ENCODE measurements at places on chromosomes 5 and 9.
A peak's percentile ranks its signal among the peaks of the same experiment; 100 is the strongest.

GRCh38 chr5:149799119-149799623 is 69.1 kb downstream of the PPARGC1B start:
- H3K27me3 ChIP-seq = no peaks in the 10 kb centered on the region
- no peak overlapping the region for H3K27ac ChIP-seq
- no peaks in the 10 kb centered on the region for H3K4me1 ChIP-seq
- no peak for DNase-seq

DNA sequence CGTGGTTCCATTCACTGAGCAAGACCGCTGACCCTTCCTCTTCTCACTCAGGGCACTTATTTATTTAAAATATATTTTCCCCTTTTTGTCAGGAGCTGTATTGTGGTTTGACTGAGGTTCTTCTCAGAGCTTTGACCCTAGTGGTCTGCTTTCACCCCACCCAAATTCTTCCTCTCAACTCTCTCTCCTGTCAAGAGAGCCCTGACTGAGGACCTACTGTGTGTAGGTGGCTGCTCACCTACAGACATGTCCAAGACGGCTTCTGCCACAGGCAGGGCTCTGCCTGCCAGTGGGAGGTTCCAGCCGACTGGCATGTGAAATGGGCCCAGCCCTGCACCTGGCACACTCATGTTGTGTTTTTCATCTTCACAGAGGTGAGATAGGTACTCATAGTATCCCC is 5.2 kb downstream of the DCANP1 start:
- no peak overlapping the region for H3K4me3 ChIP-seq
- H3K4me1 ChIP-seq = peaks cover 3% of the 10 kb centered on the region
- DNase-seq = no peak
- no peaks in the 10 kb centered on the region for H3K36me3 ChIP-seq

GRCh38 chr9:19050637-19051591 is 1.7 kb downstream of the RRAGA start:
- DNase-seq = no peak
- H3K4me3 ChIP-seq = peak overlapping the region; percentile 93
- no peaks in the 10 kb centered on the region for H3K27me3 ChIP-seq
- peaks cover 20% of the 10 kb centered on the region for H3K36me3 ChIP-seq

DNA sequence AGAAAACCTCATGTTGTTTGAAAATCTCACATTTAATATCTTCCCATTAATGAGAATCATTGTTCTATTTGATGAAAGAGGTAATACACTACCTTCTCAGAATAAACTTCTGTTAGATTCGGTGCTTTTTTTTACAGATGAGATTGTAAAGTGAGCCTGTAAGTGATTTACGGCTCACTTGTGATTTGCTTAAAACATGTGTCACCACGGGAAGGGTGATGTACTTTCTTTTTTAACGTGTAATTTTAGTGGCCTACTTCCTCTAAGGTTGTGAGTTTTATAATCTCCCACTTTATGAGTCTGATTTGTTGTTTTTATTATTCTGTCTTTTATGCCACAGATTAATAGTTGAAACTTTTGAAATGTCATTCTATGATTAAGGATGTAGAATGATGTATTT is 15.9 kb downstream of the ANXA1 start:
- H3K27me3 ChIP-seq = no peaks in the 10 kb centered on the region
- H3K4me1 ChIP-seq = peaks cover 29% of the 10 kb centered on the region
- H3K4me3 ChIP-seq = peak overlapping the region; percentile 17
- no peak for DNase-seq

- no peak overlapping the region for H3K4me3 ChIP-seq
- H3K4me1 ChIP-seq = no peaks in the 10 kb centered on the region
- H3K27me3 ChIP-seq = no peaks in the 10 kb centered on the region
- H3K27ac ChIP-seq = no peak overlapping the region
- DNase-seq = no peak
Observed at GRCh38 chr5:82396871-82397514, 118.8 kb upstream of the RPS23 start.

DNA sequence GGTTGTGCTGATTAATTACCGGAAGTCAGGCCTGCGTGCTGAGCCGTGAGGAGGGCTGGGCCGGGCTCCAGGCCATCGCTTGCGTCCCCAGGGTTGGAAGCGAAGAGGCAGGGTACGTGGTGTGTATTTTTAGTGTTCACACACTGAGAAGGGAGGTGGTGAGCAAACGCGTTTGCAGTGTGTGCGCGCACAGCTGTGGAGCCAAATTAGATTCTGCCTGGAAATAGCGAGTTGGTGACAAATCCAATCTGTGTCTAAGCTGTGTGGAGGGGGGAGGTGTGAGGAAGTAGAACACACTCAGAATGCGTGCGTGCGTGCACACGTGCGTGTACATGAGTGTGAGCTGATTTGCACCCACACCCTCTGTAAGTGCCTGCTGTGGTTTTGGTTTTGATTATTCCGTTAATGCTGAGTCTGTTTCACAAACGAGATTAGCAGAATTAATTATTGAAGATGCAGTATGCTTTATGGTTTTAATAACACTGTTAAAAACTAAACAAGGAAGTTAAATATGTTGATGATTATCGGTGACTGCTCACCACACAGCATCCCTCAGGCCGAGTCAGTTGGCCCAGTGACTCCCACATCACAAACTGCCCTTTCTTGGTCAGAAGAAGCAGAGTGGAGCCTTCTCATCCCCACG is 111.8 kb upstream of the FCN2 start:
- peaks cover 5% of the 10 kb centered on the region for H3K36me3 ChIP-seq
- DNase-seq = no peak
- peaks cover 16% of the 10 kb centered on the region for H3K27me3 ChIP-seq
- no peaks in the 10 kb centered on the region for H3K4me1 ChIP-seq
- H3K4me3 ChIP-seq = no peak overlapping the region

GRCh38 chr5:91090995-91091394 is 292.1 kb downstream of the ARRDC3 start:
- no peaks in the 10 kb centered on the region for H3K4me1 ChIP-seq
- no peak overlapping the region for H3K27ac ChIP-seq
- H3K4me3 ChIP-seq = no peak overlapping the region
- no peak for DNase-seq
- no peaks in the 10 kb centered on the region for H3K27me3 ChIP-seq

DNA sequence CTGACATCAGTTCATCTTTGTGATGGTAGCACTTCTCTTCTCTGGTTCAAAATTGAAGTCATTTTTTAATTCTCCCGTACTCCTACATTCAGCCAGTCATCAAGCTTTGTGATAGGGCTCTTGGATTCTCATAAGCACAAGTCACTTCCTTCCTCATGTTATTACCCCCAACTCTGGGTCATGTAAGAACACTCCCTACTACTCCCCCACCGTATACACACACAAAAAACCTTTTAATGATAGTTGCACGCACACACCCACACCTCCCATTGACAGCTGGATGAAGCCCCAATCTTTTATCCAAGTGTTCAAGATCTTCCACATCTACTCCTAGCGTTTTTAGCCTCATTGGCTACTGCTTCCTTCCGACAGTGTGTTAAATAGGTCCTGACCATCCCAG is 16.8 kb downstream of the KDM3B start:
- H3K36me3 ChIP-seq = peaks cover 17% of the 10 kb centered on the region
- DNase-seq = no peak
- no peak overlapping the region for H3K4me3 ChIP-seq
- H3K27me3 ChIP-seq = no peaks in the 10 kb centered on the region
- H3K27ac ChIP-seq = peak overlapping the region; percentile 21

DNA sequence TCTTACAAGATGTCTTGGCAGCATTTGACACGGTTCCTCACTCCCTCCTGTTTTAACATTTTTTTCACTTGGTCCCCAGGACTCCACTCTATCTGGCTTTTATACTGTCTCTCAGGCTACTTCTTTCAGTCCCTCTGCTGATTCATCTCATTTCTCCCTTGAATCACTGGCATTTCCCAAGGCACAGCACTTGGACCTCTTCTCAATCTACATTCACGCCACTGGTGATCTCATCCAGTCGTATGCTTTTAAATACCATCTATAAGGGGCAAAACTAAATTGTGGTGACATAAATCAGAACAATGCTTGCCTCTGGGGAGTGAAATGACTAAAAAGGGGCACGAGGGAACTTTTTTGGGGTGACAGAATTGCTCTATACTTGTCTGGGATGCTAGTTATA is 47.1 kb downstream of the MAPKAP1 start:
- H3K4me3 ChIP-seq = no peak overlapping the region
- H3K27ac ChIP-seq = no peak overlapping the region
- H3K4me1 ChIP-seq = peaks cover 18% of the 10 kb centered on the region
- DNase-seq = no peak
- no peaks in the 10 kb centered on the region for H3K27me3 ChIP-seq
- H3K36me3 ChIP-seq = no peaks in the 10 kb centered on the region

GRCh38 chr5:131482617-131483016 is 152.4 kb downstream of the RAPGEF6 start:
- H3K27ac ChIP-seq = peak overlapping the region; percentile 17
- no peak overlapping the region for H3K4me3 ChIP-seq
- no peaks in the 10 kb centered on the region for H3K27me3 ChIP-seq
- peaks cover 62% of the 10 kb centered on the region for H3K36me3 ChIP-seq
- H3K4me1 ChIP-seq = peaks cover 7% of the 10 kb centered on the region

GRCh38 chr5:179406031-179406961 is 61.0 kb upstream of the ADAMTS2 start:
- no peak for DNase-seq
- H3K27ac ChIP-seq = no peak overlapping the region
- no peak overlapping the region for H3K4me3 ChIP-seq

DNA sequence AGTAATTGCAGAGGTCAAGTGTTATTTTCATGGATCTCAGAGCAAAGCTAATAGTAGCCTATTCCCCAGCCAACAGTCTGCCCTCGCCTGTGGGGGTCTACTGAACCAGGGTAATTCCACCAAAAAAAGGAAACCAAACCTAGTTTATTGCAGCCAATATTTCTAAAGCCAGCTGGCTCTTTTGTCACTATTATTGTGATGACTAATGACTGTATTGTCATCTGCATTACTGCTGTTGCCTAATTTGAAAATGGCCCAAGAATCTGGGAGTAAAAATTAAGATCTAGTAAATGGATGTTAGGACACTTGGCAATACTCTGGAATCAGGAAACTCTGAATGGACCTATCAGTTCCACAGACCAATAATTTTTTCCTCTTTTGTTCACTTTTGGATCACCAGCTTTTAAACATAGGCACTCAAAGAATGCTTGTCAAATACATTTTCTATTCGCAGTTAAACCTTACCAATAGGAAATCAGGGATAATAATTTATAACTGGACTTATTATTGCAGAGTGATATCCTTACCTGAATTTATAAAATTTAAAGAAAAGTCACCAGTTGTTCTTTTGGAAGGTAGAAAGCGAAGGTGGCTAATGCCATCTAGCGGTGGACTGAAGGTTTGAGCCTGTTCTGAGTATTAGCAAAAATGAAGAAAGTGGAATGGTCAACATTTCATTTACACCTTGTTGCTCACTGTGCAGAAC is 69.2 kb downstream of the SYK start:
- H3K36me3 ChIP-seq = no peaks in the 10 kb centered on the region
- H3K27me3 ChIP-seq = peaks cover 39% of the 10 kb centered on the region

DNA sequence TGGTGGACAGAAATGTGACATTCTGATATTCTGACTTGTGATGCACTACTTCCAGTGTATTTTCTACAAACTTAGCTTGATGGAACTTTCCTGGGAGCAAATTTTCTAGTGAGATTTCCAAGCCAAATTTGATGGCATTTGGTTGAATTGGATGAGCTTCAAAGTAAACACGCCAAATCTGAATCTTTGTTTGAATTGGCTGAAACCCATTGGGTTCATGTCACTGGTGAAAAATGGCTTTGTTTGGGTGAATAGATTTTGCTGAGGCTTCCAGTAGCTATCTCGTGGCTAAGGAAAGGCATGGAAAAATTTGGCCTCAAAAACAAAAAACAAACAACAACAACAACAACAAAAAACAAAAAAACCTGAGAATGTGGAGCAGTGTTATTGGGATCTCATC is 271.1 kb upstream of the RPS23 start:
- no peak overlapping the region for H3K4me3 ChIP-seq
- no peaks in the 10 kb centered on the region for H3K36me3 ChIP-seq
- H3K4me1 ChIP-seq = no peaks in the 10 kb centered on the region
- no peak for DNase-seq
- no peak overlapping the region for H3K27ac ChIP-seq

DNA sequence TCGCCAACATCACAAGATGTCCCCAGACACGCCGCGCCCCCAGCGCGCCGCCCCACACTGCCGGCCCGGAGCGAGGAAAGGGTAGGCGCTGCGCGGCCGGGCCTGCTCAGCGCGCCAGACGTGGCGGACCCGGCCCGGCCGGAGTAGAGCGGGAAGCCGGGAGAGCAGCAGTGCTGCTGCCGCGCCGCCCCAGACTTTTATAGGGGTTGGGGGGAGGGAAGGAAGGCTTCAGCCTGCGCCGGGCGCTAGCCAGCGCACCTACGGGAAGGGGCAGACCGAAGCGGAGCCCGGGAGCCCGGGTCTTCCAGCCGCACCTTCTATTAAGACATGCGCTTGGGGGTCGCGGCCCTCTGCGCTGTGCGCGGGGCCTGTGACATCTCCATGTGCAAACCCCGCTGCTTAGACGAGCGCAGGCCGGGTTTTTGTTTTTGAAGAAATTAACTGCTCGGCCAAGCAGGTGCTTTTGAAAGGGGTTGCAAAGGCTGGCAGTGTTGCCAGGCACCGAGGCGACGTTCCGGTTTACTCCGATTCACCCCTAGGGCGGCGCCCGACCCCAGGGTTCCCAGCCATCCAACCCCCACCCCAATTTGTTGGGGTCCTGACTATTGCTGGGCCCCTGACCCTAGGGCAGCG is 353 bp upstream of the PAX5 start:
- peaks cover 7% of the 10 kb centered on the region for H3K36me3 ChIP-seq
- no peak overlapping the region for H3K27ac ChIP-seq
- peaks cover 22% of the 10 kb centered on the region for H3K4me1 ChIP-seq
- DNase-seq = no peak
- peak overlapping the region; percentile 81 for H3K4me3 ChIP-seq
- peaks cover 99% of the 10 kb centered on the region for H3K27me3 ChIP-seq

- no peaks in the 10 kb centered on the region for H3K27me3 ChIP-seq
- H3K4me1 ChIP-seq = peaks cover 39% of the 10 kb centered on the region
- DNase-seq = peak; percentile 60
- no peaks in the 10 kb centered on the region for H3K36me3 ChIP-seq
- H3K4me3 ChIP-seq = peak overlapping the region; percentile 63
- H3K27ac ChIP-seq = peak overlapping the region; percentile 89
Observed at GRCh38 chr9:85723215-85723614, 18.5 kb downstream of the AGTPBP1 start.

DNA sequence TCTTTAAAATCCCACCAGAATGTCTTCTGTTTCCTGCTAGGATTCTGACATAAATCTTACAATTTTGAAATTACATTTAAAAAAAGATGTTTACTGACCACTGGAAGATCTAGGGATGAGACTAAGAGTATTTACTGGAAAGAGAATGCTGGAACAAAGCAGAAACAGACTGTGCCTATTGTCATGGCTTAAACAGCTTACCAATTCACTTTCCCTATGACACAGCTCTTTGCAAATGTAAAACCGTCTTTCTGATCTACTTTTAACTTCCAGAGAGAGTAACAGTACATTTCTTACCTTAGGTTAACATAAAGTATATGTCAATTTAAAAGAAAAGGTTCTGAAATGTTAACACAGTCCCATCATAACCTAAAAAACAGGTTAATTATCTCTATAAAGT is 10.7 kb downstream of the GIN1 start:
- H3K36me3 ChIP-seq = peaks cover 4% of the 10 kb centered on the region
- H3K4me3 ChIP-seq = no peak overlapping the region
- DNase-seq = no peak
- H3K27me3 ChIP-seq = no peaks in the 10 kb centered on the region

GRCh38 chr5:154380263-154380662 is 65.5 kb upstream of the SAP30L start:
- H3K27me3 ChIP-seq = no peaks in the 10 kb centered on the region
- no peak overlapping the region for H3K4me3 ChIP-seq
- no peak for DNase-seq
- no peak overlapping the region for H3K27ac ChIP-seq
- peaks cover 28% of the 10 kb centered on the region for H3K4me1 ChIP-seq

GRCh38 chr9:86978413-86978812 is 31.1 kb upstream of the GAS1 start:
- no peak overlapping the region for H3K4me3 ChIP-seq
- H3K4me1 ChIP-seq = no peaks in the 10 kb centered on the region
